Right ventricle myocardium superior (tissue), 1 donor: ENCODE measurements at places on chromosomes 3 and 15. TPM values are rescaled to one million over a fixed set of nuclear protein-coding genes. Genes with fewer than 3 reads are reported as not detected.

ANXA2 gene
- total RNA-seq = 157 TPM

ELL3 gene
- total RNA-seq = 1.4 TPM

RASGRF1 gene
- total RNA-seq = not detected

CISH gene
- total RNA-seq = 8.0 TPM

LRRIQ4 gene
- total RNA-seq = not detected

FILIP1L gene
- 39.3 TPM for total RNA-seq

DNA sequence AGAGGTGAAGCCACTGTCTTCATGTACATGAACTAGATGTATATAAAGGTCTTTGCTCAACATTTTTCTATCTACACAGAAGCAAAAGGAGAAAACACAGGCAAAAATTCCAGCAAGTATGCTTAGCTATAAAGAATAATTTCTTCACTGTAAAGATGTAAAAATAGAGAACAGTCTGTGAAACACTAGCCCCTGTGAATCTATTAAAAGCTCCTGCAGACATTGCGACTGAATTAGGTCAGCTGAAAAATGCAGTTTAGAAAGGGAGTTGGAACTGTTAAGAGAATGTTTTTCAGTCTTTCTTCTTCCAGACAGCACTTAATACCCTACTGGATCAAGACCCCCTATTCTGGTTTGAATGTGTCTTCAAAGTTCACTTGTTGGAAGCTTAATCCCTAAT is 291.5 kb downstream of the KBTBD8 start:
- no peak for DNase-seq

DNA sequence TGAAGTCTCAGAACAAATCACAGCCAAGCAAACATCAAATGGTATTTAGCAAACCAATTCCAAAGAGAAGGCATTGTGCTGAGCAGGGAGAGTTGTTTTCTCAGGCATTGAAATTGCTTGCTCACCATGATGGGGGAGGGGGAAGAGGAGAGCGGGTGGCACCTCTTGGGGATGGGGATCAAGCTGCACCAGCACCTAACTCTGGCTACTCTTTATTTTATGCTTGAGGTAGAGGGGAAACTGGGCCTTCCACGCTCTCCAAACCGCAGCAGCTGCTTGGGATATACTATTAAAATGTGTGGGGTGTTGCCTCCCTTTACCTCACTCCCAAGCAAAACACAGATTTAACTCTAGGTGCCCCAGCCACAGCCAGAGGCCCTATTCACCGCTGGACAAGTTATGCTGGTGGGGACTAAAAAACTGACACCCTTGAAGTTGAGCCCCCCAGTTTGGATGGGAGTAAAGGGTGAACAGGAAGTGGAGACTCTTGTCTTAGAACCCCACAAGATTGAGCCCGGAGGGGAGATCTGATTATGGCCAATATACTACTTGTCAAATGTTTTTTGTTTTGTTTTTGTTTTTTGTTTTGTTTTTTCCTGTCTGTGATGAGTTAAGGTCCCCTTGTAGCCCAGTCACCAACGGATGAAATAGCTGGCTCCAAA is 5.0 kb upstream of the FOXB1 start:
- DNase-seq = no peak

DNA sequence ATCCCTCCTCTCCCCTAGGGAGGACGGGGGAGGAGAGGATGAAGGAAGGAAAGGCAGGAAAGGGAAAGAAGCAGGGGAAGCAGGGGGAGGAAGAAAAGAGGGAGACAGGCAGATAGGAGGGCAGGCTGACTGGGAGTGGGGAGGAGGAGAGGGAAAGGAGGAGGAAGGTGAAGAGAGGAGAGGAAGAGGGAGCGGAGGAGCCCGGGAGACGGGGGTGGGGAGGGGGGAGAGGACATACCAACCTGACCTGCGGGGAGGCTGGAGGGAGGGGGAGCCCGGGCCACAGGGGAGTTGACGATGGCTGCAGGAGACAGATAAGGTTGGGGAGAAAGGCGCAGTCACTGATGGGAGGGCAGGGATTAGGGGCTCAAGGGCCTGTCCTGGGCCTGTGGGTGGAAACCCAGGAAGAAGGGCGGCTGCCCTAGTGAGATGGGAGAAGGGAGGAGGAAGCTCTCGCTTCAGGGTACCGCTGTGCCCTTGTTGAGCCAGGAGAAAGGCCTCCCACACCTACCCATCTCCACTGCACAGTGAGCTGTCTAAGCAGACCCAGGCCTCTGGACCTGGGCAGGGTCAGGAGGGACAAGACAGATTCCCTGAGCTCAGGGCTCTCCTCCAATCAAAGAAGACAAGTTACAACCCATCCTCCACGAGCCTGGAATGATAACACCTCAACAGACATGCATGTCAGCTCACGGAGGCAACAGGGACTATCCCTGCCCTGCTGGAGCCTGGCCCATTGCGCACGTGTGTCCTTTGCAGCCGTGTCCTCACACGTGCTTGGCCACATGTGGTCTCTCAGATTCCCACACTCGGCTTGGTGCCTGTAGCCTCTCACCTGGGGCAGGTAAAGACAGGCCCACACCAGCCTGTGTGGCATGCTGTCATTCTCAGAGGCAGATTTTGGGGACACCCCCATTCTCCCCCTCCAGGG is 27.9 kb downstream of the C3orf18 start:
- no peak for DNase-seq

GRCh38 chr3:149703466-149703865 is 45.6 kb upstream of the WWTR1 start:
- DNase-seq = peak; percentile 73

DNA sequence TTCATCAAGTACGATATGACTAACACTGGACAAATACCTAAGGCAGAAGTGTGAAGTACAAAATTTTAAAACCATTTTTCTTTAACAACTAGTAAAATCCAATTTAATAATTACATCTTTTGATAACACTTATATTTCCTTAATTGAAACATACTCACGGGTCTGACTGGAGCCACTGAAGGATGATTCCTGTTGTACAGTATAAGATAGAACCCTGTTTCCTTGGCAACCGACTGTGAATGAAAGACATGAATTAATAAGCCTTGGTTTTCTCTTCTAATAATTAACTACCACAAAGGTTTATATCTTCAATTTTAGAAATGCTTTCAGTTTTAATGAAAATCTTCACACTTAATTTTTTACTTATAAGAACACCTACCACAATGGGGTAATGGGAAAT is 19.4 kb downstream of the DHX36 start:
- no peak for DNase-seq

DNA sequence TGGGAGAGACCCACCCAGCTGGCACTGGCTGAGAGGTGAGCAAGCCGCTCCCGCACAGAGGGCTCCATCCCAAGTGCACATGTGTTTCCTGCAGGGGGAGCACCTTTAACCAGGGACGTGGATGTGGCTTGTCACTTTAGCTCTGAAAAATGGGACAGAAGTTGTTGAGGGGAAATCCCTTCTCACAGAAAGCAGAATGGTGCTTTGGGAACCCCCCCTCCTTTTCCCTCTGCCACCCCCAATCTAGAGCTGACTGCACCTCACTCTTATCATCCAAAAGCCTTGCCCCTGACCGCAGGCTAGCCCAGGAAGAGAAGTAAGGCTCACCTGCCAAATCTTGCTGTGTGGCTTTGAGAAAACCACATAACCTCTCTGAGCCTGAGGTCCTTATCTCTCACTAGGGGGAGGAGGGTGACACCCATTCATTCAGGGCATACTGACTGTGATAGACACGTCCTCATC is 77.9 kb downstream of the RPN1 start:
- DNase-seq = no peak

GRCh38 chr15:95837341-95838004 is 493.0 kb upstream of the NR2F2 start:
- no peak for DNase-seq

- no peak for DNase-seq
Measured at GRCh38 chr3:14231998-14232501, 53.4 kb downstream of the LSM3 start.

GRCh38 chr3:138202945-138203701 is 16.0 kb downstream of the ARMC8 start:
- DNase-seq = no peak

DNA sequence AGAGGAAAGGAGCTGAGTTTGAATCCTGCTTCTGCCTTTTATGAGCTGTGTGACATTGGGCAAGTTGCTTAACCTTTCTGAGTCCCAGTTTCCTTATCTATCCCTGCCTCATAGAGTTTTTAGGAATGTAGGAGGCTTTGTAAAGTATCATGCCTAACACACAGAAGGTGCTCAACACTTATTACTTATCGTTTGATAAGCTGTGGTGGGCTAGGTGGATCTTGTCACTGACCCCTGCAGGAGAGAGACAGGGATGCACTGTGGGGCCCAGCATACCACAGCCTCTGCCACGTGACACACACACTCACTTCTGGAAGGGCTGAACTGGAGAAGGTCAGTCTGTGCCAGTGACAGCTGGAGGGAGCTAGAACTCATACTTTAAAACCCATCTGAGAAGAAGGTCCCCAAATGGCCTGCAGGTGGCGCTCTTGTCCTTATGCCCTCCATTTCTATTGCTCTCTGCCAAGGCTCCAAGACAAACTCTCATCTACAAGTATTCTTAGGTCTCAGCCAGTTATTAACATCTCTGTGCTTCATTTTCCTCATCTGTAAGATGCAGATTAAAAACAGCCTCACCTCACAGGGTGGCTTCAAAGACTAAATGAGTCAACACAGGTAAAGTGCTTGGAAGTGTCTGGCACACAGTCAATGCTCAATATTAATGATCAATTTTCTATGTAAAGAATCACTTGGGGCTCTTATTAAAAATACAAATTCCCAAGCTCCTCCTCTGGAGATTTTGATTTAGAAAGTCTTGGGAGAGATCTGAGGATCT is 57.5 kb upstream of the HACD2 start:
- DNase-seq = peak; percentile 72

GRCh38 chr3:109023656-109024254 is 70.1 kb upstream of the GUCA1C start:
- no peak for DNase-seq

DNA sequence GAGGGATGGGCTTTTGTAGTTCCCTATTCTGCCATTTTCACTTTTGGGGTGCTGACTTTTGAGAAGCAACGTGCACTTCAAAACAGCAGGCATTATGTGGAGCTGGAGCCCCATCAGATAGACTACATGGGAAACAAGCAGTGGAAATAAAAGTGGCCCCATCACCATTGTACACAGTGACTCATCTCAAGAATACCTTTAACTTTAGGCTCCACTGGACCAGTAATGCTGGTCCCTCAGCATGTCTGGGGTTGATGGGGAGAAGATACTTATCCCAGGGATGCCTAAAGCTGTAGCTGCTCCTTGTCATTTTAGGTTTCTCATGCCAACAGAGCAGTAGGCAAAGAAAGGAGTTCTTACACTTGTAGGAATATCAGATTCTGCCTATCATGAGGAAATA is 45.0 kb downstream of the LSM3 start:
- no peak for DNase-seq

- no peak for DNase-seq
Measured at GRCh38 chr3:32428092-32429068, 36.7 kb downstream of the CMTM7 start.

DNA sequence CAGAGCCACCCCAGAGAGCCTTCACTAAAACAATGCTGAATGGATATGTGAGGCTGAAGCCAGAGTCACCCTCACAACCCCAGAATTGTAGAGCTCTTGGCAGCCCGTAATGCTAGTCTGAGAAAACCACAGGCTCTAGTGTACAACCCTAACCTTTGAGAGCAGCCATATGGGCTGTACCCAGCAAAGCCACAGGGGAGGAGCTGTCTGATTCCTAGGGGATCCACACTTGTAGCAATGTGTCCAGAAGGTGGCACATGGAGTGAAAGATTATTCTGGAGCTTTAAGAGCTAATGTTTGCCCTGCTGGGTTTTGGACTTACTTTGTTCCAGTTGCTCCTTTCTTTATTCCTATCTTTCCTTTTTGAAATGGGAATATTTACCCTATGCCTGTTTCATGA is 626.8 kb downstream of the GRM7 start:
- no peak for DNase-seq

- no peak for DNase-seq
Measured at GRCh38 chr3:131692356-131692755, 189.6 kb upstream of the MRPL3 start.

DNA sequence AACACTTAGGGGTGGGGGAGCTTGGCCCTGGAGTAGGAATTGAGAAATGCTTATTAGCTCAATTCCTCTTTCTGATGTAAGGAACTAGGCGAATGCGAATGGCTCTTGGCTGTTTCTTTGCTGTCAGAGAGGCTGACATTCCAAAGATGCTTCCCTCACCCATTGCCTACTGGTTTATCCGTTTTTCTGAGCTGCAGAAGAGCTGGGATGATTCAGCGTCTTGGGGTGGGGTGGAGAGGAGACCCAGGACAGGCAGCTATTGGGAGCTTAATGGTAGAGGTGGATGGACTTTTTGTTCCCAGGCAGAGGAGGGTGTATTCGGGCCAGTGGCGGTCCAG is 9.8 kb downstream of the PLEKHO2 start:
- DNase-seq = no peak

DNA sequence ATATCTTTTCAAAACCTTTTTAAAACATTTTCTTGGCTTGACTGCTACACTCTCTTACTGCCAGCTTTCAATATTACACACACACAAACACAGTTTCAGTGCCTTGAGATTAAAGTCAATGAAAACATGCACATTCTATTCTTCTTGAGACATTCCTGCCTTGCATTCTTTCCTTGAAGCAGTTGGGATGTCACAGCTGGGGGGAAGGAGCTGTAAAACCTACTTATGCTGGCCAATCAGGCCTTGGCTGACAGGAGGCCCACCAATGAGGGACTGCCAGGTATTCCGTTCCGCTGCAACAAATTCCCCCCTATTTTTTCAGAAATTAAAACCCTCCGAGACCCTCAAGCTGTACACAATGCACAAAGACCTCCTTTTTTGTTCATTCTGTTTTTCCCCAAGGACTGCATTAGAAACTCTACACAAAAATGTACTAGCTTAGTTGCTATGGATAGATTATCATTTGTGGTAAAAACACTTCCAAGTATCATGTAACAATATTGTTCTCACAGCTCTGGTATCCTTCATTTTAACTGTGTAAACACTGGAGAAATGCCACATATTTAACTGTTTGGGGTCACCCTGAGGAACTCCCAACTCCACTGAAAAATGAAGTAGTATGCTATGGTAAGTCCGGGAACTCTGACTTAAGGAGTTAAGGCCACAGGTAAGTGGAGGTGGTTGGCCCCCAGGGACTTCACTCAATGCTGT is 18.5 kb downstream of the FSTL1 start:
- no peak for DNase-seq

DNA sequence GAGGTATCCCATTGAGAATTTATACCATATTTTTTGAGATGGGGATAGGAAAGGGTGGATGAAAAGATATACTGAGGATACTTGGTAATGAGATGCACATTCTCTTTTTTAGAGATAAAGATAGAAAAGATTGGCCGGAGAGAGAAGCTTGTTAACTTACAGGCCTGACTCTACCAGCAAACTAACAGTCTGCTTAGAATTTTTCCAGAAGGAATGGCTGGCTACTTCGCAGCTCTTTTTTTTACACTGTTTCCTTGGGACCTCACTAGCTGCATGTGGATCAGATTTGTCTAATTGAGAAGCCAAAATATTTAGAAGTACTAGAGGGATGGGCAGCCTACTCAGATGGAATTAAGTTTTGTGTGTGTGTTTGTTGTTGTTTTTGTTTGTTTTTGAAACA is 586.6 kb downstream of the TAFA4 start:
- no peak for DNase-seq
